ENCODE measurements at places on chromosomes 11 and 22. TPM values are rescaled to one million over a fixed set of nuclear protein-coding genes. Genes with fewer than 3 reads are reported as not detected.

The SLC43A1 gene
- 4.2 TPM for total RNA-seq

The AAMDC gene
- total RNA-seq, result 2.1 TPM

The MMP13 gene
- total RNA-seq, result not detected

GRCh38 chr11:114050258-114050927, 9.1 kb upstream of the ZBTB16 start:
- no peak overlapping the region for H3K4me3 ChIP-seq
- H3K4me1 ChIP-seq, result no peaks in the 10 kb centered on the region
- DNase-seq, result no peak
- H3K27me3 ChIP-seq, result no peaks in the 10 kb centered on the region
- H3K36me3 ChIP-seq, result no peaks in the 10 kb centered on the region
- H3K27ac ChIP-seq, result no peak overlapping the region

GRCh38 chr11:106353031-106353430, 275.6 kb downstream of the AASDHPPT start:
- H3K27ac ChIP-seq, result no peak overlapping the region
- H3K27me3 ChIP-seq, result no peaks in the 10 kb centered on the region
- H3K4me3 ChIP-seq, result no peak overlapping the region

- peak; percentile 69 for DNase-seq
- H3K27me3 ChIP-seq, result no peaks in the 10 kb centered on the region
These were observed 16.1 kb downstream of the NCAPD3 start for GRCh38 chr11:134207538-134208239.

DNA sequence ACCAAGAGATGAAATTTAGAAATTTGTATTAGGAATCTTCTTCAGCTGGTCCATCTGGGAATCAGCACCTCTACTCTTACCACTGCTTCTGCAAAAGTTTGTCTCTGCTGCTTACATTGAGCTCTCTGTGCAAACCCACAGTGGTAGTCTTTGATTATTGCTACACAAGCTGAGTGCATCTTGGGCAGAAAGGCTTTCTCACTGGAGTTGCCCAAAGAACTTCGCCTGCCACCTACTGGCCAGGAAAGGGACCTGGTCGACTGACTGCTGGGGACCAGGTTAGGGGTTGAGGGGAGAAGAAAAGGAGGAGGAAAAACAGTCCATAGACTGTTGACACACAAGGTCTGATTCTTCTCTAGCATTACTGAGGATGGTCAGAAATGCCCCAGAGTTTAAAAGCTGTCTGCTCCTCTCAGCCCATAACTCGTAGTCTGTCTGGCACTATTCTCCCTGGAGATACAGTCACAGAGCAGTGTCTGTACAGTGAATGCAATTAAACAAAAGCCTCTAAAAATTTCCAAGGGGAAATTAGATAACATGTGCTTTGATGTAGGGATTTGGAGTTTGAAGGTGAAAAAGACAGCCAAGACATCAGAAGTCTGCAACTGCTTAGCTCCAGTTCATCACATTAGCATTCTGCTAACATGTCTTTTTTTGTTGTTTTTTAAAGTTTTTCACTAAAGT, 215.0 kb upstream of the CTSC start:
- no peaks in the 10 kb centered on the region for H3K27me3 ChIP-seq
- H3K36me3 ChIP-seq, result no peaks in the 10 kb centered on the region
- H3K4me3 ChIP-seq, result no peak overlapping the region
- peak; percentile 3 for DNase-seq
- no peak overlapping the region for H3K27ac ChIP-seq

- H3K27me3 ChIP-seq, result no peaks in the 10 kb centered on the region
- no peak for DNase-seq
- no peaks in the 10 kb centered on the region for H3K4me1 ChIP-seq
- H3K4me3 ChIP-seq, result no peak overlapping the region
These were observed 61.3 kb downstream of the PRMT3 start for GRCh38 chr11:20448834-20449233.

All from CD4-positive, alpha-beta T cell (primary cell).